ENCODE measurements at places on chromosomes 2 and 18.

DNA sequence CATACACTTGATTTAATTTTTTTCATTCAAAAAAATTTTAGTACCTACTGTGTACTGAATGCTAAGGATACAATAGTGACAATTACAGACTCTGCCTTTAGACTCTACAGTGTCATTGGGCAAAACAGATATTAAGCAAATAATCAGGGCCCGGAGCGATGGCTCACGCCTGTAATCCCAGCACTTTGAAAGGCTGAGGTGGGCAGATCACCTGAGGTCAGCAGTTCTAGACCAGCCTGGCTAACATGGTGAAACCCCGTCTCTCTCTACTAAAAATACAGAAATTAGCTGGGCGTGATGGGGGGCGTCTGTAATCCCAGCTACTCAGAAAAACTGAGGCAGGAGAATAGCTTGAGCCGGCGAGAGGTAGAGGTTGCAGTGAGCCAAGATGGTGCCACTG, 1.4 kb downstream of the UBXN2A start:
- DNase-seq: no peak

- no peak for DNase-seq
These were observed 1088.1 kb downstream of the TSN start for GRCh38 chr2:122843503-122843902.

- no peak for DNase-seq
These were observed 105.6 kb downstream of the XRCC5 start for GRCh38 chr2:216214768-216215167.

GRCh38 chr2:122378521-122378920, 623.1 kb downstream of the TSN start:
- DNase-seq: no peak

DNA sequence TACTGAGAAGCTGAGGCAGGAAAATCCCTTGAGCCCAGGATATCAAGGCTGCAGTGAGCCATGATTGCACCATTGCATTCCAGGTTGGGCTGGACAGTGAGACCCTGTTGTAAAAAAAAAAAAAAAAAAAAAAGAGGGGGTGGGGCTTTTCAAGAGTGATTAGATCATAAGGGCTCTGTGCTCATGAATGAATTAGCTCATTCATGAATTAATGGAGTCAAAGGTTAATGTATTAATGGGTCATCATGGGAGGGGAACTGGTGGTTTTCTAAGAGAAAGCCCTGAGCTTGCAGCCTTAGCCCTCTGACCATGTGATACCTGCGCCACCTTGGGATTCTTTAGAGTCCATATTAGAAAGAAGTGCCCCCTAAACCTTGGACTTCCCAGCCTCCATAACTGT, 4.5 kb downstream of the SLC19A3 start:
- no peak for DNase-seq

DNA sequence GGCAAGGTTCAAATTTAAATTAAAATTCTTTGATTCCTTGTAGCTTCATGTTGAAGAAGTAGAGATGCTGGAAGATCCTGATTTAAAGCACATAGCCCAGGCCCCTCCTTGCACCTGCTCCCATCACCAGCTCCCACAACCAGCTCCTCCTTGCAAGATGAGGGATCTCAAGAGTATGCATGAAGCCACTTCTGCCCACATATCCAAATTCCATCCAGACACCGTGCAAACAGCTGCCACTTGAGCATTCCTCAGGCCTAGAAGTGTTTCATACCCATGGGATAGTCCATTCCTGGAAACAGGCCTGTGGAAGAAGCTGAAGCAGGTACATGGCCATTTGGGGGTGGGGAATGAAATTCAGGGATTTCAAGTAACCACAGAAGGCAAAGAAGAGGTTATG, 32.4 kb upstream of the ITPRID2 start:
- no peak for DNase-seq

DNA sequence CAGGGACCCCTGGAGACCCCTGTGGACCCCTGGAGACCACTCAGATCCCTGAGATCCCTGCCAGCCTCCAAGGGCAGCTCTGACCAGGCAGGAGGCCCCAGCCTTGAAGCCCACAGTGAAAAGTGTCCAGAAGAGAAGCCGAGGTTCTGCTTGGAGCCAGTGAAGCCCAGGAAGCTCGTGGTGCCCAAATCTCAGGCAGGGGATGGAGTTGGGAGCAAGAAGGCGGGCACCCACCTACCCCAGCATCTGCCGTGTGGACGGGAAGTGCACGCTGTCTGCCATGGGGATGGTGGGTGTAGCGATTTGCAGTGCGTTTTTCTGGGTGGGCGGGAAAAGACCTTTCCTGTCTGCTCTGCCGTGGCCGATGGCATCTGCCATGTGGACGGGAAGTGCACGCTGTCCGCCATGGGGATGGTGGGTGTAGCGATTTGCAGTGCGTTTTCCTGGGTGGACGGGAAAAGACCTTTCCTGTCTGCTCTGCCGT, 120.6 kb upstream of the CTDP1 start:
- DNase-seq: no peak

GRCh38 chr2:149597050-149597667, 9.6 kb upstream of the MMADHC start:
- DNase-seq: no peak

- DNase-seq: no peak
These were observed 163.7 kb downstream of the MCFD2 start for GRCh38 chr2:46751897-46752296.

DNA sequence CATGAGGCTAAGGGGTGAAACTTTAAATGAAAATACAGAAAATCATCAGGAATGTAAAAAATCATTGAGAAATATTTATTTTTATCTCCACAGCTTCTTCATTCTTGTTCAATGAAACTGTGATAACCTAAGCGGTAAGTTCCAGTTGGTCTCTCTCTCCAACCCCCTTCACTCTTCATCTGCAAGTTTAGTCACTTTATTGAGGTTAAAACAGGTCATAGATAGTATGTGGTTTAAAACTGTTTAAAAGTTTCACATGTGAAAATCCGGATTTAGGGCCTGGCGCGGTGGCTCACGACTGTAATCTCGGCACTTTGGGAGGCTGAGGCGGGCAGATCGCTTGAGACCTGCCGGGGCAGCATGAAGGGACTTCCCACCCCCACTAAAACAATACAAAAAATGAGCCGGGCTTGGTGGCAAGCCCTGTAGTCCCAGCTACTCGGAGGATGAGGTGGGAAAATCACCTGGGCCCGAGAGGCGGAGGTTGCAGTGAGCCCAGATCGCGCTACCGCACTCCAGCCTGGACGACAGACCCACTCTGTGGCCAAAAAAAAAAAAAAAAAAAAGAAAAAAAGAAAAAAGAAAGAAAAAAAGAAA, 1.6 kb upstream of the PHLPP1 start:
- no peak for DNase-seq

- DNase-seq: no peak
These were observed 71.0 kb downstream of the NOL4 start for GRCh38 chr18:34153711-34154110.

GRCh38 chr2:40228310-40228709, 223.6 kb downstream of the SLC8A1 start:
- no peak for DNase-seq

- no peak for DNase-seq
These were observed 5.9 kb downstream of the OBSL1 start for GRCh38 chr2:219565130-219566080.

DNA sequence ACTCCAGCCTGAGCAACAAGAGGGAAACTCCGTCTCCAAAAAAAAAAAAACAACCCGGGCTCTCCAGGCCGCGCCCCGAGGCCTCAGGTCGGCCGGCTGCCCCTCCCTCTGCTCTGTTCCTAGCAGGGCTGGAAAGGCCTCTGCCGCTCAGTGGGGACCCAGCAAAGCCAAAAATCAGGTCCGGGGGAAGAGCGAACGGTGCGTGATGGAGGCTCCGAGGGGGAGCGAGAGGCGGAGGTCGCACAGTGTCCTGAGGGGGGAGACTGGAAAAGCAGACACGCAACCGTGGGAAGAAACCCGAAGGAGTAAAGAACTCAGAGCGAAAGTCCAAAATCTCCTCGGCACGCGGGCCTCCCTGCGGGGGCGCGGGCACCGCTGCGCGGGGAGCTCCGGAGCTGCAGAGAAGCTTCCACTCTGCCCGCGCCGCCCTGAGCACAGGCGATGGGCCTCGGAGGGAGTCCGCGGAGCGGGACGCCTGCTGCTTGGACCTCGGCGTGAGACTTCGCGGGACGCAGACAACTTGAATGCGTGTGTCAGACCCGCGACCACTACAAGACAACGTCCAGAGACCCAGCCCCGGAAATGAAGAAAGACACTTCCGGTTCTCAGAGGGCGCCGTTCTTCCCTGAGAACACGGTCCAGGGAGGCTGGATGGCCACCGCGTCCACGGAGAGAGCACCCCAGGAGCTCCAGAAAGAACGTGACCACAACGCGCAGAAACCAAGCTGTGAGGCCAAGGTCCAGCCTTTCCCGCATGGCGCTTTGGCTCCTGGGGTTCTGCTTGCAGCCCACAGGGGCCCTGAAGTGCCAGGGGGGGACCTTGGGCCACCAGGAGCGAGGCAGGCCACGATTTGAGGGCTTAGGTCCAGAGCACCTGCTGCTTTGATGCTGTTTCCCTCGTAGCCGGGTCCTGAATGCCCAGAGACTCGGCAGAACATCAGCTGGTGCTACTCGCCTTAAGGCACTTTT, 219.8 kb downstream of the DPP10 start:
- DNase-seq: peak; percentile 36

- DNase-seq: no peak
These were observed 345.1 kb downstream of the DYSF start for GRCh38 chr2:71798266-71799012.

DNA sequence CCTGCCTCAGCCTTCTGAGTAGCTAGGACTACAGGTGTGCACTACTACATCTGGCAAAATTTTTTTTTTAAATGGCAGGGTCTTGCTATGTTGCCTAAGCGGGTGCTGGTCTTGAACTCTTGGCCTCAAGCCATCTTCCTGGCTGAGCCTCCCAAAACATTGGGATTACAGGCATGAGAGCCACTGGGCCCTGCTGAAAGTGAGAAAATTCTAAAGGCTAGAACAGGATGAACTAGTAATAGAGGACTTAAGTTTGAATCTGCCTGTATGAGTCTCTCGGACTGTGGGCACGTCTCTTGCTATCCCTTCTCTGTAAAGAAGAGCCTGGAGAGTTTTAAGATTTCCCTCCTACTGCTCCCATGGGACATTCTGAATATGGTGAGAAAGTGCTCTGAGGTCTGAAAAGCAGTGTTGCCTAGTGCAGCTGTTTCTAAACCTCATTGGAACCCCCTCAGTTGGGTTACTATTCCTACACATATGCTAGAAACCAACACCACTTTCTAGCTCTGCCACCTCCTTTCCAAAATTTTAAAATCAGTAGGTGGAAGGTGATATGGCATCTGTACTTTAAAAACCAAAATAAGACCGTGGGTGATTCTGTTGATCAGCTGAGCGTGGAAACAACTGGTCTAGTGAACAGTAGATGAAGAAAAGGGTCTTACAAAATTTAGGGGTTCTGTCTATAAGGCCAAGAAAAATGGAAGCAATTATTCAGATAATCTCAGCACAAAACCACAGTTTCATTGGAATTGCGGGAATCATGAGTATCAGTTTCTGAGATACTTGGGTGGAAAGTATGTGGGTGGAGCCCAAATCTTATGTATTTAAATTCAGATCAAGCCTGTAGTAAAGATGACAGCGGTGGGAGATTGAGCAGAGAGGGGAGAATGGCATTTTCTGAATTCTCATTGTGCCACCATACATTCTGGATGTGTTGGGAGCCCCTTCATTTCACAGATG, 259.8 kb upstream of the CXCR4 start:
- no peak for DNase-seq

DNA sequence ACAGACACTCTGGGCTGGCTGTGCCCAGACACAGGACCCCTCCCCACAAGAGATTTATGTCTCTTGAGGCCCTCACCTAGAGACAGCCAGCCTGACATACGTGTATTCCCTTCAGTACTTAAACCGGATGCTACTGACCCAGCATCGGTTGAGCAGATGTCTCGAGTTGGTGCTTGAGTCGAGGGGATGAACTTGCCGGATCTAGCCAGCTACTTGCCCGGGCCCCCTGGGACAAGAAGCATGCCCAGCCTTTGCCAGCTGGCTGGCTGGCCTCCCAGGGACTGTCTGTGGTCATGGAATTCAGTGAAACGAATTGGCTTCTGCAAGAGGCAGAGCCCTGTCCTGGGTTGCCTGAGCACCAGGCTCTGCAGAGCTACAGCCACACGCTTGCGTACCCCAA, 36.0 kb downstream of the DNMT3A start:
- DNase-seq: no peak
